ENCODE measurements at places on chromosomes 3 and 15. TPM values are rescaled to one million over a fixed set of nuclear protein-coding genes. Genes with fewer than 3 reads are reported as not detected.

Gene MYRIP
- 0.59 TPM for total RNA-seq

Gene ARHGEF26
- 2.0 TPM for total RNA-seq

Gene UNC13C
- not detected for total RNA-seq

Gene DAPK2
- 10.2 TPM for total RNA-seq

Gene C3orf85
- total RNA-seq, result not detected

Gene CATSPER2
- 3.5 TPM for total RNA-seq

Gene CDCP1
- 47.8 TPM for total RNA-seq

Gene TEX55
- not detected for total RNA-seq

Gene GADL1
- not detected for total RNA-seq

Gene GRIP2
- 6.5 TPM for total RNA-seq

Gene ACOX2
- total RNA-seq, result 3.2 TPM

Gene ANKRD34C
- not detected for total RNA-seq

Gene ROPN1
- total RNA-seq, result not detected

Gene ROBO1
- 61.6 TPM for total RNA-seq

Gene SEMA7A
- 11.2 TPM for total RNA-seq

Gene SKOR1
- total RNA-seq, result 0.21 TPM

Gene TRANK1
- total RNA-seq, result 3.2 TPM

Gene NAALADL2
- 2.7 TPM for total RNA-seq

Gene GP9
- total RNA-seq, result not detected

Gene FANCD2OS
- not detected for total RNA-seq

Gene GOLGA8A
- 99.1 TPM for total RNA-seq

Gene DLEC1
- not detected for total RNA-seq

Gene GP5
- total RNA-seq, result 0.05 TPM

Gene CPB1
- total RNA-seq, result 4.4 TPM

Gene PIF1
- total RNA-seq, result 38.6 TPM

Gene KLHL40
- total RNA-seq, result not detected

Gene PYGO1
- total RNA-seq, result 2.4 TPM

Gene SNX33
- 17.0 TPM for total RNA-seq

Gene VILL
- 5.7 TPM for total RNA-seq

Gene A4GNT
- not detected for total RNA-seq

Gene WWTR1
- 298 TPM for total RNA-seq

Gene SLC2A2
- 0.13 TPM for total RNA-seq

Gene ATP10A
- 0.31 TPM for total RNA-seq

Gene ANKUB1
- not detected for total RNA-seq

Gene IL12A
- not detected for total RNA-seq

Gene ERC2
- total RNA-seq, result 0.33 TPM

Gene SEC22A
- 22.7 TPM for total RNA-seq

Gene ACTC1
- total RNA-seq, result not detected

Gene C3orf52
- 12.6 TPM for total RNA-seq

Gene ZIC1
- total RNA-seq, result 0.36 TPM

Gene PRICKLE2
- 0.26 TPM for total RNA-seq

Gene ARL13B
- 26.6 TPM for total RNA-seq

Gene CKMT1B
- 2.4 TPM for total RNA-seq

Gene SEMA3B
- total RNA-seq, result 1.4 TPM

Gene HDDC3
- total RNA-seq, result 5.3 TPM

Gene ATP13A5
- not detected for total RNA-seq

Gene P3H2
- 82.2 TPM for total RNA-seq

Gene SLC12A8
- total RNA-seq, result 7.0 TPM

Gene LRRN1
- total RNA-seq, result 0.13 TPM
